ENCODE measurements at places on chromosomes 11 and 22.

DNA sequence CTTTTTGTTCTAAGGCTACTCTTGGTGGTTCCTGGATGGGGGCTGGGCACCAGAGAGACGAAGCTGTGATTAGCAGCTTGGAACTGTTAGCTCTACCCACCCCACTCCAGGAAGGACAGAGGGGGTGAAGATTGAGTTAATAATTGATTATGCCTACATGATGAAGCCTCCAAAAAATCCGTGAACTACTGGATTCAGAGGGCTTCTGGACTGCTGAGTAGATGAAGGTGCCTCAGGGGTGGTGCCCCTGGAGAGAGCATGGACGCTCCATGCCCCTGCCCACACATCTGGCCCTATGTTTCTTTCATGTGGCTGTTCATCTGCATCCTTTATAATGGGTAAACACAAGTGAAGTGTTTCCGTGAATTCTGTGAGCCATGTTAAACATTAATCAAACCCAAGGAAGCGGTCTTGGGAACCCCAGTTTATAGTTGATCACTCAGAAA is 47.3 kb upstream of the CYP2D6 start:
- DNase-seq: no peak

- no peak for DNase-seq
Measured at GRCh38 chr11:77038825-77039326, 4.7 kb downstream of the B3GNT6 start.

- DNase-seq: no peak
Measured at GRCh38 chr11:112871909-112872500, 89.2 kb upstream of the NCAM1 start.

DNA sequence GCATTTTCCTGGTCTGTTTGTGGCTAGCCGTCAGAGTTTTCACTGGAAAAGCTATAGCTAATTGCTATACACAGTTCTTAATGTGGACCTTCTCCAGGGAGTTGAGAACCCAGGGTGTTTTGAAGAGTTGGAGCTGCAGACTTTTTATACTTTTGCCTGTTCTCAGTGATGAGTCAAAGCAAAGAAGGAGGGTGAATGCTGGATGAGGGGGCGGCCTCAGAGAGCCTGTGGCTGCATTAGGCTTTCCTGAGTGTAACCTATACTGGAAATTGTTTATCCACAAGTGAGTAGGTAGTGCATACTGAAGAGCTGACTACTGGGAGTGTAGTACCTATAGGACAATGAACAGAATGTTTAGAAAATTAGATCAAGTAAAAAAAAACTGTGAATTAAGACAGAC is 79.7 kb upstream of the HORMAD2 start:
- peak; percentile 49 for DNase-seq

- DNase-seq: peak; percentile 71
Measured at GRCh38 chr11:8328848-8329330, 65.2 kb upstream of the LMO1 start.

- DNase-seq: no peak
Measured at GRCh38 chr22:24190159-24190540, 8.9 kb downstream of the SUSD2 start.

GRCh38 chr11:118239509-118240205 is 12.5 kb downstream of the MPZL3 start:
- no peak for DNase-seq

GRCh38 chr22:43567691-43568324 is 156.0 kb downstream of the MPPED1 start:
- no peak for DNase-seq

DNA sequence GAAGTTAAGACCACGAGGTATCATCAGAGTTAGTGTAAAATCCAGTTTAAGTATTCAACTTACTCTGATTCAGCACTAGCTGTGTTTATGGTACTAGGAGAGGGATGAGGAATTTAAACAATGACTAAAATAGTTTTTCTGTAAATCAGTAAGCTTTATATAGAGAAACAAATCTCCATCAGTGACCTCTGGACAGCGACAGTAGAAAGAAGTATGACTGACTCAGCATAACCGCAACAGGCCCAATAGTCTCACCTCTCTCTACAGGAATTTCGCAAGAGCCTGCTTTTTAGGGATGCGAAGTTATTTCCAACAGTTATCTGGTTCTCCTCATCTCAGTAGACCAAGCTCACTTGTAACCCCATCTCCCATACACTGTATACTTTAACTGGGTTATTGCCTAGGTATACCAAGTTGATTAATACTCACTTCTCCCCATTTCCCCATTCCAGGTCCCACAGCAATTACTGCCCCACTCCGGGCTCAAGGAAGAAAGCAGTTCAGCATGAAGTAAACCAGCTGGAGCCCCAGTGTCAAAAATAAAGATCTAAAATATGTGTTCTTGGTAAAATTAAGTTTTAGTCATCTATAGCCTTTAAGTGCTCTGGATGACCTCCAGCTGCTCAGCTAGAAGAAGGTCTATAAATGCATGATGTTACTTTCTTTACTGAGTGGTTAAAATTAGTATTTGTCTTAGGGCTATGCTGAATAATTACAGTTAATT is 770.6 kb upstream of the CCDC90B start:
- no peak for DNase-seq

- DNase-seq: no peak
Measured at GRCh38 chr11:77187111-77187750, 59.2 kb downstream of the MYO7A start.

DNA sequence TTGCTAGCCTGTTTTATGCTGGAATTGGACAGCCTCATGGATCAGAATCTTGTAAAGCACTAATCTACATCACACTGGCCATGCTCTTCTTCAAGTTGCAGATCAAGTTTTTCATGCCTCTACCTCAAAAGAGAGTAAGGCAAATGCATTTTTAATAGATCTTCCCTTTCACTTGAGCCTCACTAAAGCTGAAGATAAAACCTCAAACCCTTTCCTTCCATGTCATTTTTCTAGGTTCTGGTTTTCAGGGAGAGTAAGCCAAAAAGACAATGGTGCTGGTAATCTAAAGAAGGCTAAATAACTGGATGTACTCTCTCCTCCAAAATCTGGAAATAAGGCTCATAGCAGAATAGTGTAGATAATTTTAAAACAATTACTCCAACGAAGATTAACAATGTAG is 28.3 kb downstream of the POU2AF1 start:
- no peak for DNase-seq

DNA sequence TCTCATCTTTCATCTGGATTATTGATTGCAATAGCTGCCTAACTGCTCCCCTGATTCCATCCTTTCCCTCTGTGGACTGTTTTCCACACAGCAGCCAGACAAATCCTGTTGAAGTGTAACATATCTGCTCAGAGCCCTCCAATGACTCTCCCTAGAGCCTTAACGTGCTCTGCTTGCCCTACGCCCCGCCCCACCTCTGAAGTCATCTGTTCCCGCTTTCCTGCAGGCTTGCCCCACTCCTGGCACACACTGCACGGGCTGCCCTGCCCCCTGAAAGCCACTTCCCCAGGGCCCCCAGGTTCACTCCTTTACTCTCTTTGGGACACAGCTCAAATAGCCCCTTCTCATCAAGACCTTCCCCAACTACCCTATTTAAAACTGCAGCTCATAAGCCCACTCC is 59.5 kb downstream of the NECTIN1 start:
- DNase-seq: no peak

DNA sequence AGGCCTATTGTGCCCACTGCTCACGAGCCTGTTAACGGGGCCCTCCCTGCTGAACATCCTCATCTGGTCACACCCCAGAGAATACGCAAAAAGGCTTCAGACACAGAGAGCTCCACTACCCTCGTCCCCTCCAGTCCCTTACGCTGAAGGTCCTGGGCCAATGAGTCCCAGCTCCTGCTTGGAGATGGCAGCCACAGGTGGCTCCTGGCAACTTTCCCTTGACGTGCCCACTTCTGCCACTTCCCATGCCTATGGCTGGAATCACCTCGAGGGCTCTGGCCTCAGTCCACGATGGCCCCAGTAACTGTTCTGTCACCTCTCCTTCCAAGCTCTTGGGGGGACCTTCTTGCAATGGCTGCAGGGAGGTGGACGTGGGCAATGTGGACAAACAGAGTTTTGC is 12.7 kb downstream of the PHF21B start:
- DNase-seq: no peak

- DNase-seq: no peak
Measured at GRCh38 chr22:17518406-17518805, 44.9 kb upstream of the SLC25A18 start.

DNA sequence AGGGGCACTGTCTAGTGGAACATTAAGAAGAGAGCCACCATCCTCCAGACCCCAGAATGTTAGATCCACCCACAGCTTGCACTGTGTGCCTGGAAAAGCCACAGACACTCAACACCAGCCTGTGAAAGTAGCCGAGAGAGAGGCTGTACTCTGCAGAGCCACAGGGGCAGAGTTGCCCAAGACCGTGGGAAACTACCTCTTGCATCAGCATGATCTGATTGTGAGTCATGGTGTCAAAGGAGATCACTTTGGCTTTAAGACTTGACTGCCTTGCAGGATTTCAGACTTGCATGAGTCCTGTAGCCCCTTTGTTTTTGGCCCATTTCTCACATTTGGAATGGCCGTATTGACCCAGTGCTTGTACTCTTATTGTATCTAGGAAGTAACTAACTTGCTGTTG is 115.9 kb upstream of the CCDC179 start:
- DNase-seq: no peak

GRCh38 chr11:57476757-57477506 is 16.6 kb downstream of the RTN4RL2 start:
- no peak for DNase-seq

DNA sequence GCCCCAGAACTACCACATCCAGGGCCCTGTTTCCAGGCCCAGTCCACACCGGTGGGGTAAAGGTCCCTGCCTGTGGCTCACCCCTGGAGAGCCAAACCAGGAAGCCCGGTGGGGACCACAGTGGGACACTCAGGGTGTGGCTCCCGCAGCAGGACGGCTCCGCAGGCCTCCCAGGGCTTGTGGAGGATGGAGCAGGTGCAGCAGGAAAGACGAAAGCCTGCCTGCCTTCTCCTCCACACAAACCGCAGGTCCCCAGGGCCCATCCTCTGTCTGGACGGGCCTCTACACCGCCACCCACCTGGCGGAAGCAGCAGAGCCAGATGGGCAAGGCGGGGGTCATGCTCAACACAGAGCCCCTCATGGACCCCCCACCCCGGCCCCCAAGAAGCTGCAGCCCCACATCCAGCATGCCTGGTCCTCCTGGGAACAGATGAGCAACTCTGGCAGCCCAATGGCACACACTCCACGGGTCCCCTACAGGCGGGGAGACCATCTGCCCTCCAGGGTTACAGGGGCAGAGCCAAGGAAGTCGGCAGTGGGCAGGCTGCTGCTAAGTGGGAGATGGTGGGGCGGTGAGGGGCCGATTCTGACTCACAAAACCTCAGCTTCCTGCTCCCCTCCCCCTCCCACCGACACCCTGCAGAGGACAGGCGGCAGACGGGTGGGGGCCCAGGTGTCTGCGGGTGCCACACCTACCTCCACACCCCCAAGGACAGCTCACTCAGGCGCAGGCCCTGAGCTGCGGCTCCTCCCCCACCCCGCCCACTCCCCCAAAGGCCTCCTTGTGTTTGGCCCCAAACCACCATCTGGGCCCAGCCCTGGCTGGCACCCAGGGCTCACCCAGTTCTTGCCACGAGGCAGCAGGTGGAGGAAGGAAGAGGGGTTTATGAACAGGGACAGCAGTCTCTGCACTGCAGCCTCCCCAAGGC is 5.2 kb downstream of the SBF1 start:
- DNase-seq: peak; percentile 41

DNA sequence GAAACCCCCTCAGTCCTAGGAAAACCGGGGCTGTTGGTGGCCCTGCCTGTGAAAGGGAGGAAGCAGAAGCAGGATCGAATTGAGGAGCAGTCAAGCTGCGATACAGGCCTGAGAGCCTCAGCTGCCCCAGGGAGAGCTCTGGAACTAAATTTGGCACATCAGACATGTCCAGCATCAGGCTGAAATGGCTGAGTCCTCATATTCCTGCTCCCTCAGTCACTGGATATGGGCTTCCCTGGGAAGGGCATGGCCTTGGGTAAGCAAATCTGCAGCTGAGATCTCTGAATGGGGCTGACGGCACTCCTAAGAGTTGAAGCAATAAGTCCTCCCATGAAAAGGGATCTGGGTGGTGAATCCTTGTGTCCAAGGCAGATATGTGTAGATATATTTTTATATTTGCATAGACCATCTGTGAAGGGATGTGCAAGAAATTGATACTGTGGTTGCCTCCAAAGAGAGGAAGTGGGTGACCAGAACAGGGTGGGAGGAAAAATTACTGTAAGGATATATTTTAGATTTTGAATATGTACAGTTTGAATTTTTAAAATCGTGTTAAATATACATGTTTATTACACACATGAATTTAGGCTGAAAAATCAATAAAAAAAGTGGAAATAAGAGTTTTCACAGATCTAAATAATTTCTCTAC is 45.5 kb downstream of the APIP start:
- no peak for DNase-seq

DNA sequence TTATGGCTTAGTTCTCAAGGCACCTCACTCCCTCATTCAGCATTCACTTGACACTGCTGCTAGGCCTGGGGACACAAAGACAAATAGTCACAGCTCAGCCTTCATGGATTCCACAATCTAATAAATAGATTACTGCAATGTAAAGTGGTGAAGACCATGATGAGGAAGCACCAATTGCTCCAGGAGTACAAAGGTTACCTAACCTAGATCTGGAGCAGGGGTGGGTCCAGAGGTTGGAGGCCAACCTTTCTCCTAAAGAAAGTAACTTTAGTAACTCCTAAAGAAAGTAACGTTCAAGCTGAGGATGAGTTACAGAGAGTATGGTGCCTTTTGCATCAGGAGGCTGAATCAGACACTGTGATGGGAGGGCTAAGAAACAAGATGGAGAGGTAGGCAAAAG is 4.1 kb downstream of the TRIM3 start:
- no peak for DNase-seq

DNA sequence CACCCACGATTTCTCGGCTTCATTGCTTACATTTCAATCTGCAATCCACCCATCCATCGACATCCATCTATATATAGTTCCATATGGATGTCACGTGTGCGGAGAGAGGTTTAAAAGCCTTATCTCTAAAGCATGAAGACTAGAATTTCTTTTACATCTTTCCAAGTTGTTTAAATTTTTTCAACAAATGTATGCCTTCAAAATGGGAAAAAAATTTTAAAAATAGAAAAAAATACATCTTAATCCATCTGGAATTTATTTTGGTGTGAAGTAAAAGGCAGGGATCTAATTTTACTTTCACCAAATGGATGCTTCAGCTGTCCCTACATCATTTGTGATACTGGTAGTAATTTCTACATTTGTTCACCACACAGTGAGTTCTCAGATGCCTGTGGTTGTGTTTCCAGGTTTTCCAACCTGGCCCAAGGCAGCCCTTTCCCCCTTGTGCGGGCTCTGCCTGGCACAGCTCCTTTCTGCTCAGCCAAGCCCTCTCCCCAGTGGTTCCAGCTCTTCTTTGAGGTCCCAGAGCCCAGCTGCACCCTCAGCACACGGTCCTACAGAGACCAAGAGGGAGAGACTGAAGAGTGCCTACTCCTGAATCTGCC is 37.6 kb upstream of the KLHL35 start:
- DNase-seq: no peak

DNA sequence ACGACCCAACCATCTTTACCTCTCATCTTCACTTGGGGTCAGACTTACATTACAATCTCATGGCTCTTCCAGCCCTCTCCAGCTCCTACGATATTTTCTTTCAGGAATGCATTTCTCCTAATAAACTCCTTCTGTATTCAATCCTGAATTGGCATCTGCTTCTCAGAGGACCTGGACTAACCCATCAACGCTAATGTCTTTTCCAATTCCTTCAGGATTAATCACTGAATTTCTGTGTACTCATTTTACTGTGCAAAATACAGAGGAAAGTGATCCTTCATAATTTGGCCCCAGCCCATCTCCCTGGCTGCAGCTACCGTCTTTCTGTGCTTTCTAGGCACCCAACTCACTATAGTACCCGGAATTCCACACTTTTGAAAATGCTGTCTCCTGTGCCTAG is 239.2 kb downstream of the METTL15 start:
- DNase-seq: no peak

GRCh38 chr22:36954251-36955014 is 41.0 kb downstream of the CSF2RB start:
- peak; percentile 12 for DNase-seq

Measured in head of caudate nucleus (tissue), 42 donors.